ENCODE measurements at places on chromosomes 1 and 21.

DNA sequence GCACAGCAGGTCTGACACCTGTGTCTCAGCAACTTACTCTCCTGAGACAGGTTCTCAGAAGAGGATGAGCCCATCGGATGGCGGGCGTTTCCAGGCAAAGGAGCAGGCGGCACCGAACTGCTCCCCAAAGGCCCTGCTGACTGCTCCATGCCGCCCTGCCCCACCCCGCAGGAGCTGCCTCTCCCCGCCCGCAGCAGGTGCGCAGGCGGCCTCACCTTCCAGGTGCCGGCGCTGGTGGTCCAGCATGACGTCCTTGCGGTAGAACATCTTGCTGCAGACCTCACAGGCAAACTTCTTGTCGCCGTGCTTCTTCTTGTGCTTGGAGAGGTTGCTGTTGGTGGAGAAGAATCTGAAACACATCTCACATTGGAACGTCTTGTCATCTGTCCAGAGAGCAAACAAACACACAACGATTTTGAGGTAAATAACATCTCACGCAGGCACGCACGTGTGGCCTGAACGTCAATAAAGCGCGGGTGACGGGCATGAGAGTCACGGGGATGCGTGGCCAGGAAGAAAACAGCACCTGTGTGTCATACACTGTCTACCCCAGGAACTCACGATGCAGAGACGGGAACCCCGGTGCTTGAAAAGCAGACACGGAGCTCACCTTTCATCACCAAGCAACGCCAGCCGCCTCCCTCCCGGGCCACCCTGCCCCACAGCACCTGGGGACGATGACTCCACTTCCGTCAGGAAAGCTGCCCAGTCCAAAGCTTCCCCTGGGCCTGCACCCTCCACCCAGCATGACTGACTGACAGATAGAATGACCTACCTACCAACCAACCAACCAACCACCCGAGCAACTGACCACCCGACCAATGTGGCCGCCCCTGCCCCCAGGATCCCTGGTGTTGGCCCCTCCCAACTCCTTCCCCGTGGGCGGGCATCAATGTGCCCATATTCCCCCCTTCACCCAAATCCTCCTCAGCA lies 50.9 kb downstream of the PRDM15 start:
- DNase-seq = no peak

DNA sequence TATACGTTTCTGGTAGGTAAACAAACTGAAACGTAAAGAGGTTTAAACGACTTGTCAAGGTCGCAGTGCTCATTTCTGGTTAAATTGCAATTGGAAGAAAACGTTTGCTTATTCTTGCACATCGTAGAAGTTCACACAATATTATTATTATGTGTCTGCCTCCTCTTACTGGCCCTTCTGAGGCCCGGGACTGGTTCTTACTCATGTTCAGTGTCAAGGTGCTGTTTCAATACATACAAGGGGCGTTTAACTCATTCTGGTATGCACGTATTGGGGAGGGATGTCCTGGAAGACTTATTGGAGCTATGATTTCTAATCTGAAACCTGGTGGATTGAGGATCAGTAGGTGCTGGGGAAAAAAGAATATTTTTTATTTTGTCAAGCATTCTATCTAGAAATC lies 932 bp downstream of the RPF1 start:
- DNase-seq = no peak

DNA sequence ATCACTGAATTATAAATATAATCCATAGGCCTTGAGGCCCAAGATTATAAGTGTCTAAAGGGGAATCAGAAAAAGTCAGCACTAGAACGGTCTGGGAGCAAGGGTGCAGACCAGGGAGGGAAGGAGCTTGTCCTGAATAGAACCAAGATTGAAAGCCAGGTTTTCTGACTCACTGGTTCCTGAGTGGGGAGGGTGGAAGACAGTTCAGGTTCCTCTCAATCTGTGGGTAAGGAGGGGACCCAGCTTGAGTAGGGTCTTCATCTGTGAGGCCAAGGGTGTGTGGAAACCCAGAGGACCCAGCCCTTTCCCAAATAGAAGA lies 842 bp downstream of the LENEP start:
- no peak for DNase-seq

DNA sequence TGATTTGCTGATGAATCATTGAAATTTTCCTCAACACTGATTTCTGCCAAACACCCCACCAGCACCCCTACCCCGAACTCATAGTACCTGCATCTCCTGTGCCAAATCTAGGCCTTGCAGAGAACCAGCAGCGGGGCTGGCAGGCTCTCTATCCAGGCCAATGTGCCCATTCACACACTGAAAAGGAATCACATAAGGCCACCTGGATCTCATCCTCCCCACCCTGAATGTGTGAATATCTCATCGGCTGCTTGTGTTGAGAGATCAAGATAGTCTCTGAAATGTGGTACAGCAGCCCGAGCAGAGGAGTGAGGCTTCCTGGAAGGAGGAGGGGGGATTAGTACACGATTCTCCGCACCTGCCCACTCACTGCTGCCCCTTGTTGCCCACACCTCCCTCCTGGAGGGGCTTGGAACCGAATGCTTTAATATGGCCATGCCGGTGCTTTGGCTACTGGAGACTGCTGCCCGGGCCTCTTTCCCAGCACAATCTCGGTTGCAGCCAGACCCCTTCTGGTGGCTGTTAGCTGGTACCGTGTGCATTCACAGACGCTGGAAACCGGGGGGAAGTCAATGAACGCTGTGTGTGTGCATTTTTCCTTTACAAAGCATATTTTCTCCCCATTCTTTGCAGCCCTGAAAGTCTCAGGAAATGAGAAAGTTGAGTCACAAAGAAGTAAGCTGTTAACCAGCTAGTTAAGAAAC lies 619.5 kb downstream of the MATN1 start:
- no peak for DNase-seq

- DNase-seq = no peak
Observed at GRCh38 chr1:68442822-68443556, 6.8 kb downstream of the RPE65 start.

- no peak for DNase-seq
Observed at GRCh38 chr21:21864321-21864840, 866.2 kb downstream of the NCAM2 start.
